ENCODE measurements at places on chromosomes 16 and 17.
A peak's percentile ranks its signal among the peaks of the same experiment; 100 is the strongest.

GRCh38 chr16:2180962-2181923 is 15.2 kb downstream of the CASKIN1 start:
- no peak for DNase-seq

GRCh38 chr17:79672496-79672895 is 58.2 kb upstream of the ENPP7 start:
- DNase-seq, result no peak

DNA sequence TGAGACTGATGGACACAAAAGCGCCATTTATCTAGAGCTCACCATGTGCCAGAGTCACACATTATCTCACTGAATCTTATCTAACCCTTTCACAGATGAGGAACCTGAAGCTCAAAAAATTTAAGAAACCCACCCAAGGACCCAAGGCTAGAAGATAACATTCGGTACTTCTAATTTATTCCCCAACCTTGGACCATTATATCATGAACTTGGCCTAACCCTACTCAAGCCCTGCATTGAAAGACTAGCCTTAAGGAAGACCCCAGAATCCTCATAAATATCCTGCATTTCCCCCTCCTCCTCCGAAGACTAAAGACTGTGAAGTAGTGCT is 548 bp upstream of the DYNC1LI2 start:
- DNase-seq, result no peak

DNA sequence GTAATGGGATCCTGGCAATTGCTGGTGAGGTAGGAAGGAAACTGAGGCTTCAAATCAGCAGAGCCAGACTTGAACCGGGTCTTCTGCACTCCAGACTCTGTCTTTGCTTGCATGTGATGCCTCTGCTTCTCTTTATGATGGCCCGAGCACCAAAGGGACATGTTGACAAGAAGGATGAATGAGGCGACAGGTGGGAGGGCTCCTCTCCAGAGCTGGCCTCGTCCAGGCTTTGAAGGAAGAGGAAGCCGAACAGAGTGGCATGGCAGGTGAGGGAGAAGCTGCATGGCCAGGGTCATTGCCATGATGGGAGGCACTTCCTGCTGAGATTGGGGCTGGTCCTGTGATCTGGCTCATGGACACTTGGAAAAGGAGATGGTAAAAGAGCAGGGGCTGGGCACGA is 40.8 kb downstream of the AKAP1 start:
- DNase-seq, result no peak

GRCh38 chr16:76668207-76668725 is 391.1 kb downstream of the CNTNAP4 start:
- no peak for DNase-seq

DNA sequence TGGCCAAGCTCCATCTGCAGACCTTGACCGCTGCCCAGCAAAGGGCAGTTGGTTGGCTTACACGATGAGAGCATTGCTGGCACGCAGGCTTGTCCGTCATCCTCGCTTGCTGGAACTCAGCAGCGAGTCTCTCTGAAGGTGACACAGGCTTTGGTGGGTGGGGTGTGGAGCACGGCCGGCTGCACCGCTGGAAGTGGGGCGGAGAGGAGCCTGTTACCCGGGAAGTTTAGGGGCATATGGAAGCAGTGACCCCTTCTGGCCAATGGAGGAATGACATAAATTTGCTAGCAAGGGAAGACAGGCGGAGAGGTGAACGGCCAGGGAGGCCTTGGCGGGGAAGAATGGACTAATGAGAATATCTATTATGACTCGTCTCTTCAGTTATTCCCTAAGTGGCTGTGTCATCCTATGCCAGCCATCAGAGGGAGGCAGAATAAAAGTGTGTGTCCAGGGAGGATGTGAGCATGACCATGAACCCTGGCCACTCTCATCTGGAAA is 65.9 kb upstream of the SDK2 start:
- peak; percentile 16 for DNase-seq

- peak; percentile 89 for DNase-seq
These were observed 25.0 kb downstream of the MRC2 start for GRCh38 chr17:62652251-62653001.

DNA sequence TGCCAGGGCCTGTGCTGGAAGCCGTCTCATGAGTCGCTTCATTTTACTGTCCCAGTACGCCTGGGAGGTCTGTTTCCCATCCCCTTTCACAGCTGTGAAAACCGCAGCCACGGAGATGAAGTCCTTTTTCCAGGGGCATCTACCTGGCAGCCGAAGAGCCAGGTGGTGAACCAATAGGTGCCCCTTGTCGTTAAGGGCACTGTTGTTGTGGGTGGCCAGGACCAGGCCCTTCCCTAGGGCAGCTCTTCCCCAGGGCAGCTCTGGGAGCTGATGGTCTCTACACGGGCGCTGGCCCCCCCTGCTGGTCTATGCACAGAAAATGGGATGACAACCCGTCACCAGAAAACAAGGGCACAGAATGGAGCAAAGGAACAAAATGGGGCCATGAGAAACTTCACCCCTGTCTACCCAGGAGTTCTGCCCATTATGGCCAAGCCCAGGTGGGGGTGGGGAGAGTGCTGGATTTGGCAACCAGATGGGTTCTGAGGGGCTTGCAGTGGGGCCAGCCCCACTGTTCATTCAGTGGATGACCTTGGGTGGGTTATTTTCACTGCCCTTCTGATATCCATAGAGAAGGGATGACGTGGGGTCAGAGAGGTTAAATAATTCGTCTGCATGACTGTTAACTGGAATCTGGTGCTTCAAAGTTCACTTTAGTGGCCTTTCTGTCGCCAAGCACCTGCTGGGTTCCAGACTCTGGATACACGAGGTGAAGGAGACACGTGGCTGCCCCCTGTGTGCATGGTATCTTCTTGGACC is 11.5 kb downstream of the RMI2 start:
- DNase-seq, result peak; percentile 14
